Endodermal cell (in vitro differentiated cells): ENCODE measurements at places on chromosomes 12 and 14.

GRCh38 chr12:80241576-80242273 is 142.4 kb downstream of the OTOGL start:
- H3K4me3 ChIP-seq, result no peak overlapping the region
- H3K36me3 ChIP-seq, result no peaks in the 10 kb centered on the region
- no peaks in the 10 kb centered on the region for H3K4me1 ChIP-seq
- DNase-seq, result no peak
- no peaks in the 10 kb centered on the region for H3K27me3 ChIP-seq

DNA sequence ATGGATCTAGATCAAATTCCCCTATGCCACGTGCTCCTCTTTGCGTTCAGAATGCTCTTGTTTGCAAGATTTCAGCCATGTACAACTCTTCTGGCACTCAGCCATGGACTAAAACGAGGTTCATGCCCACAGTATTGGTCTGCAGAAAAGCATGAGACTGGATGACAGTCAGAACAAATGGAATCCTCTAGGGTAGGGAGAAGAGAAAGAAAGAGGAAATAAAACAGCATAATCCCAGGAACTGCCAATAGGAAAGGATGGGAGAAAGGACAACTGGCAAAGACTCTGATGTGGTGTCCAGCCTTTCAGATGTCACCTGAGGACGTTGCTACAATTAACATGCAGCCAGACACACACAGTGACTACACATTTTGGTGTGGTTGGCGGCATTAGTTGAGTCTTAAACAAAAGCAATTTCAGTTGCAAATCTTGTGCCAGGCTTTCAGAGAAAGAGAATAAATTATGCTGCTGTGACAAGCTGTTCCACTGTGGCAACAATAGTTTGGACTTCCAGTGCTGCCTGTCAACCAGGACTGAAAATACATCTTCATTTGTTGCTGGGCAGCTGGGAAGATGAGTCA is 338.0 kb downstream of the RGS6 start:
- H3K36me3 ChIP-seq, result no peaks in the 10 kb centered on the region
- no peak overlapping the region for H3K27ac ChIP-seq
- H3K27me3 ChIP-seq, result no peaks in the 10 kb centered on the region

GRCh38 chr12:79162147-79162772 is 297.7 kb downstream of the SYT1 start:
- H3K4me3 ChIP-seq, result no peak overlapping the region
- H3K27me3 ChIP-seq, result no peaks in the 10 kb centered on the region
- no peaks in the 10 kb centered on the region for H3K36me3 ChIP-seq
- H3K27ac ChIP-seq, result no peak overlapping the region

- DNase-seq, result no peak
- H3K27me3 ChIP-seq, result no peaks in the 10 kb centered on the region
- no peaks in the 10 kb centered on the region for H3K4me1 ChIP-seq
- H3K27ac ChIP-seq, result no peak overlapping the region
- no peaks in the 10 kb centered on the region for H3K36me3 ChIP-seq
Measured at GRCh38 chr14:106792543-106792942, 1266.2 kb downstream of the TMEM121 start.

GRCh38 chr12:55974308-55974730 is 441 bp downstream of the RAB5B start:
- H3K4me3 ChIP-seq, result peak overlapping the region; percentile 86
- H3K27ac ChIP-seq, result peak overlapping the region; percentile 81
- no peaks in the 10 kb centered on the region for H3K27me3 ChIP-seq
